Activated T-helper 1 cell treated with anti-CD3 and anti-CD28 coated beads, Interleukin-12 subunit alpha, Interleukin-12 subunit beta, Interleukin-2, Interleukin-4 antibody, amounts not matched to agents 30 ng/mL and 10 ng/mL and 1 ng/mL, durations not matched to agents 14 hours and 24 hours and 36 hours (primary cell): ENCODE measurements at places on chromosomes 11 and 22.

DNA sequence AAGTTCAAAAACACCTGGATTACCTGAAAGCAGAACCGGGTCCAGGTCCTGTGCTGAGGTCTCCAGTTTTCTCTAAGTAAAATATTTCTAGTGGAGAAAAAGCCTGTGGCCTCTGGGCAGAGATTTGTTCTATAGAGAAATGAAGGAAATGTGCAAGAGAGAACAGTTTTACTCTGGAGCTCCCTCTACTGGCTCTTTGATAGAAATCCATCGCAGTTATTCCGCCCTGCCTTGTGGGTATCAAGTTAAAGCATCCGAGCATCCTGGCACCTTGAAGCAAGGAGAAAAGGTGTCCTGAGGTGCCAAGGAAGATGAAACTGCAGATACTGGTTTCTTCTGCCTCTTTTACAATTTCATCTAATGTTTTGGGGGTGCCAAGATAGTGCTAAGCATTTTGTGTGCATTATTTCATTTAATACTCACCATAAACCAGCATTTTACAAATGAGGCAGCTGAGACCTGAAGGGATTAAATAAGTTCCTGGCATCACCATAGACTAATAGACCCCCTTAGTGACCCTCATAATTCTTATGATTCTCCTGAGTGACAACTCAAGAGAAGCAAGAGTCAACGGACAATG, 113.1 kb upstream of the HSD17B12 start:
- no peak for DNase-seq

DNA sequence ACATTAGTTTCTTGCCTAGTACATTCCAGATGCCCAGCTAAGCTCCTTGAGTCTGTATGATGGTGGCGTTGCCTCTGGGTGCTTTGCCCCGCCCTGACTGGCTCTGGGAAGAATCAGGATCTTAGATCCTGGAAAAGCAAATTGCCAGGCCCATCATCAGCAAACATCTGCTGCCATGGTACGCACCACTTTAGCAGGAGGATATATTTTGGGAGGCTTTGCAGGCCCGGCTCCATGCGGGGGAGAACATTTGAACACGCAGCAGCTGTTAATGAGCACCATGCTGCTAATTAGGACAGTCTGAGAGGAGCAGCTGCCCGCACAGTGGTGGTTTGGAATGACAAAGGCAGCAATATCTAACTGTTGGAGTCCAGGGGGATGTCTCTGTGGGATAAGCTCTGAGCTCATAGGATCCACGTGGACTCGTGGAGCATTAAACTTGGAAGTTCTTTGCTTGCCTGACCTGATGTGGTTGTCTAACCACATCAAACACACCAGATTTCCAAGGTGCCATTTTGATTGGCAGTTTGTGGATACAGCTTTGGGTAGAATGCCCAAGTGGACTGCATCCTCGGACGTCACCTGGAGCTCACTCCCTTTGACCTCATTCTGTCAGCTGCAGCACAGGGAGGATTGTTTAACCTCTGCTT, 217.0 kb upstream of the ZBED5 start:
- no peak for DNase-seq

GRCh38 chr11:69001243-69002081, 11.6 kb downstream of the MRGPRF start:
- DNase-seq: no peak

DNA sequence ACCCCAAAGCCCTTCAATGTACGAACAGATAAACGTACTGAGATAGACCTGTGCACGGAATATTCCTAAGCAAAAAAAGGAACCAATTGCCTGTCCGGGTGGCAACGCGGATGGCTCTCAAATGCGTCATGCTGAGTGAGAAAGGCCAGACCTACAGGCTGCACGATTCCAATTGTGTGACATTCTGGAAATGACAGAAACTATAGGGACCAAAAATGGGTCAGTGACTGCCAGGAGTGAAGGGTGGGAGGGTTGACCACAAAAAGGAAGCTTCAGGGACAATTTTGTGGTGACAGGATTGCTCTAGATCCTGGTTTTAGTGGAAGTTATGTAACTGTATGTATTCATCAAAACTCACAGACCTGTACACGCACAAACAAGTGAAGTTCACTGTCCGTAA, 24.0 kb upstream of the SYT8 start:
- DNase-seq: no peak

GRCh38 chr11:68298659-68299516, 13.5 kb upstream of the LRP5 start:
- DNase-seq: no peak

- no peak for DNase-seq
Observed at GRCh38 chr11:121415856-121416255, 36.3 kb upstream of the SORL1 start.

- no peak for DNase-seq
Observed at GRCh38 chr11:103395612-103396011, 286.4 kb downstream of the DYNC2H1 start.

- no peak for DNase-seq
Observed at GRCh38 chr11:35681163-35681767, 18.7 kb downstream of the TRIM44 start.

- DNase-seq: no peak
Observed at GRCh38 chr11:117594721-117595120, 202.3 kb downstream of the DSCAML1 start.

GRCh38 chr11:130118636-130119387, 40.8 kb upstream of the ST14 start:
- DNase-seq: no peak

- peak; percentile 30 for DNase-seq
Observed at GRCh38 chr22:33049119-33049729, 9.0 kb downstream of the SYN3 start.

DNA sequence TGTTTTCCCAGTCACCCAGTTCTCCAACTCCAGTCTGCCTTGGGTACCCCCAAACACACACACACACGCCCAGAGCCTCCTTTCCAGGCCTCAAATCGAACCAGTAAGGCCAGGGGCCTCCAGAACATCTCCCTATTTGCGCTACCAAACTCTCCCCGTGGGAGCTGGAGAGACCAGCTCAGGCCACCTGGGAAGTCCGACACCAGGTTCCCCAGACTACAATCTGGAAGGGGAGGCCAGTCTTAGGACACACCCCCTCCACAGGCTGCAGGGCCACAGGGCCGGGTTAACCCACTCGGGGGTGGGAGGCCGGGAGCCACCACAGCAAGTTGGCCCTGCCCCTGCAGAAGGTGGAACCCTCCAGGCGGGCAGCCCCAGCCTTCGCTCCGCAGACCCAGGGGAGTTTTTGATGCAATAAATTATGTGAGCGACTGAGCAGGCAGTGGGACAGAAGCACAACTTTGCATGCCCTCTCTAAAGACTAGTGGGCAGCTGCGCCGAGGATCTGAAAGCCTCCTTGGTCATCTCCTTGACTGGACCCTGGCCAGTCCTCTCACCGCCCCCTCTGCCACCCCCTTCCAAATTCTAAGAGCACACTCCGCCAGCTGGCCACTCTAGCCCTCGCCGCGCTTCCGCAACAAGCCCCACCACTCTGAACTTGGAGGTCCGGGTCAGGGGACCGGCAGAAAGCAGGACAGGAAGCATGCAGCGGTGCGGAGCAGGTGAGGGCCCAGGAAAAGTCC, 2.8 kb downstream of the IGF2 start:
- no peak for DNase-seq
